ENCODE measurements at places on chromosomes 7 and 10. TPM values are rescaled to one million over a fixed set of nuclear protein-coding genes. Genes with fewer than 3 reads are reported as not detected.

CTBP2 gene
- 53.2 TPM for total RNA-seq

FFAR4 gene
- total RNA-seq: not detected

TMEM213 gene
- total RNA-seq: not detected

CYP26C1 gene
- 0.44 TPM for total RNA-seq

PTPRZ1 gene
- 59.8 TPM for total RNA-seq

RAPGEF5 gene
- total RNA-seq: 23.2 TPM

ATOH7 gene
- total RNA-seq: 0.36 TPM

FIS1 gene
- 118 TPM for total RNA-seq

NPFFR1 gene
- total RNA-seq: 0.02 TPM

ARHGAP22 gene
- 7.7 TPM for total RNA-seq

RARRES2 gene
- 32.2 TPM for total RNA-seq

UCN3 gene
- not detected for total RNA-seq

DPP6 gene
- total RNA-seq: 1.7 TPM

DNA sequence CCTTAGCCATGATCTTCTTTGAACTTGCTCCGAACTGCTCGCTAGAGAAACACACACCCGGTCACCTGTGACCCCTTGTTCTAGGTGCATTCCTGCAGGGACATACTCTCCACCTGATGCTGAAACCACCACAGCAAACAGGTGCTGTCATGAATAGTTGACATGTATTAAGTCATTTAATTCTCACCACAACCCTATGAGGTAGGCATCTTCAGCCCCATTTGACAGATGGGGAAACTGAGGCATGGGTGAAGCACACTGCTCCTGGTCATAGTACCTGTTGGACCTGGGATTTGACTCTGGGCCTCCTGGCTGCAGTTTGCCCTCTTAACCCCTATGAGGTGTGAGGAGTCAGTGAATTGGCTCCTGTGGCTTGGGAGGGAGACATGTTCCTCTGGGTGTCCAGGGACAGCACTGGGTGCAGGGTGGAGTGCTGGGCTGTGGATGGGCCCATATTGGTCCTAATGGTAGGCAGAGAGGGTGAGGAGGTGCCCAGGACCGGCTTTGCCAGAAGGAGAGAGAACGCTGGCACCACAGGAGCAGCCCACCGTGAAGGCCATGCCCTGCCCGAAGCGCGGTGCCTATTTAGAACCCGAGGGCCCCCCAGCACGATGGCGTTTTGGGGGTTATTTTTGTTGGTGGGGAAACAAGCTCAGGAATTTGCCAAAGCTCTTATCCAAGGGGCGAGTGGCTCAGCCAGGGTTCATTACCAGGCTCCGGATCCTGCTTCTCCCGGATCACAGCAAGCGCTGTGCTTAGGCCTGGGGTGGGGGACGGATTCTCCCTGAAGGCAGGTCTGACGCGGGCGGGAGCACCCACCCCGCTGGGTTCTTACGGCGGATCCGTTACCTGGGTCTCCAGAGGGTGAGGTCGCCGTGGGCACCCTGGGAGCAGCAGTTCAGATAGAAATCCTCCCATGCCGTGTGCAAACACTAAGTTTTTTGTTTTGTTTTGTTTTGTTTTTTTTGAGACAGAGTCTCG, 52.3 kb downstream of the GLRX3 start:
- peak; percentile 39 for DNase-seq

GRCh38 chr7:84085147-84085546, 109.4 kb downstream of the SEMA3A start:
- no peak for DNase-seq

DNA sequence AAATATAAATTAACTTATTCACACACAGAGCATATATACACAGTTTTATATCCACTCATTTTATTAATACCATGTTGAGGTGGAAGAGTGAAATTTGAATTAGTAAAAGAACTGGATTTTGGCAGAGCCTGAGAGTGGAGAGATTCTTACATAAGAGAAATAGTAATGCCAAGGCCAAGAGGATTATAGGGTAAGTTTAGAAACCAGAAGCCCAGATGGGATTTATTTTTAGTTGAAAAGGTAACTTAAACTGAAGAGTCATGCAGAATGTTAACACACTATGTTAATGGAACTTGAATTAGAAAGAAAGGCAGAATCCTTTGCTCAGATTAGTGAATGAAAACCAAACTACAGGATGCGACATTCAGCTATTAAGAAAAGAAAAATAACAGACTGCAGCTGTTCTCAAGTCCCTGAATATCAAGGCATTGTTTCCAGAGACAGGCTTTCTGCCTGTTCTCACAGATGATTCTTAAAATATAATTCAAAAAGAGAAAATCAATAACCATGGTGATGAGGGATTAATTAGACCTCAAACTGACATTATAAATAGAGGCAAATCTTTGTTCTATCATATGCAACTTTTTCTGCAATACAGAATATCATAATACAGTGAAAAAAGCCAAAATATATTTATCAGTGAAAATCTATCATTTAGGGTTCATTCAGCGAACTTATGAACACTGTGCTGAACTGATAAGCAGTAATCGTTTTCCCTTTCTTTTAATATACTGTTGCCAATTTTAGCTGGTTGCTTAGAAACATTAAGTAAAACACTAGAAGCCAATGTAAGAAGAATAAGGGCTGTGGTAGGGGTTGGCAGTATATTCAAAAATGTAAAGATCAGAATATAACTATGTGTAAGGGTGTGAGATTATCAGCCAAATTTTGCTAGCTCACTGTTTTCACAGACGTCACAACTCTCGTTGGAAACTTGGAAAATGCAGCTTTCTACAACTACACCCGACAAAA, 34.4 kb downstream of the HECTD2 start:
- DNase-seq: no peak

- no peak for DNase-seq
Observed at GRCh38 chr10:96846395-96846794, 14.3 kb downstream of the LCOR start.

- DNase-seq: no peak
Observed at GRCh38 chr7:22074897-22075296, 129.2 kb upstream of the CDCA7L start.

GRCh38 chr10:63094405-63094804, 38.7 kb upstream of the NRBF2 start:
- DNase-seq: no peak

- no peak for DNase-seq
Observed at GRCh38 chr10:35570397-35570796, 34.7 kb upstream of the GJD4 start.

DNA sequence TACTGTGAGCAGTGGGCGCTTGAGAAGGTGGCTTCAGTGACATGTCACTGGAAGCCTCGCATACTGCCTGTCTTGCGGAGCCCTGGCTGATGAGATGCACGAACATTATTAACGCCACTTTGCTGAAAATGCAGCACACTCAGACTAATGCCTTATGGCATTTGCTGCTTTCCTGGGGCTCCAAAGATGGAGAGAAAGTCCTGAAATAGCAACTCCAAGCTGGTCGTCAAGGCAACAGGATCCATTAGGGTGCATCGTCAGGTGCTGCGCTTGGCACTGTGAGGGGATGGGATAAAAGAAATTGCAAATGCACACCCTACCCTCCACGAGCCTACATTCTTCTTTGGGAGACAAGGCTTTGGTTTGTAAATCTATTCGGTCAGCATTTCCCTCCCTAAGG, 592.5 kb downstream of the TYW1 start:
- no peak for DNase-seq

DNA sequence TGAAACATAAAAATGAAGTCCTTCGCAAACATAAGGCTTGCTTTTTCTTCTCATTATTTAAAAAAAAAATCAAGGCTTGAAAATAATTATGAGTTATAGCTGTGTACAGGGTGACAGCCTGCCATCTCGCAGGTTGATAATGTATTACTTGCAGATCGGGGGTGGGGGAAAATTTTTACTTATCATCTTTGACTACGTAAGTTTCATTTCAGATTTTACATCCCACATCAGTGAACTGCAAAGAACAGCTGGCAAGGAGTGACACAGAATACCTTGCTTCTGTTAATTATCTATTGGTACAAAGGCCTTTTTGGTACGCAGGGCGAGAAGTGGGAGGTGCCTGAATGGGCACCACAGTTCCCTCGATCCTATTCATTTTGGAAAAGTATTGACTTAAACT, 59.0 kb downstream of the INSYN2A start:
- DNase-seq: no peak

GRCh38 chr7:44764081-44764480, 15.4 kb downstream of the ZMIZ2 start:
- no peak for DNase-seq

DNA sequence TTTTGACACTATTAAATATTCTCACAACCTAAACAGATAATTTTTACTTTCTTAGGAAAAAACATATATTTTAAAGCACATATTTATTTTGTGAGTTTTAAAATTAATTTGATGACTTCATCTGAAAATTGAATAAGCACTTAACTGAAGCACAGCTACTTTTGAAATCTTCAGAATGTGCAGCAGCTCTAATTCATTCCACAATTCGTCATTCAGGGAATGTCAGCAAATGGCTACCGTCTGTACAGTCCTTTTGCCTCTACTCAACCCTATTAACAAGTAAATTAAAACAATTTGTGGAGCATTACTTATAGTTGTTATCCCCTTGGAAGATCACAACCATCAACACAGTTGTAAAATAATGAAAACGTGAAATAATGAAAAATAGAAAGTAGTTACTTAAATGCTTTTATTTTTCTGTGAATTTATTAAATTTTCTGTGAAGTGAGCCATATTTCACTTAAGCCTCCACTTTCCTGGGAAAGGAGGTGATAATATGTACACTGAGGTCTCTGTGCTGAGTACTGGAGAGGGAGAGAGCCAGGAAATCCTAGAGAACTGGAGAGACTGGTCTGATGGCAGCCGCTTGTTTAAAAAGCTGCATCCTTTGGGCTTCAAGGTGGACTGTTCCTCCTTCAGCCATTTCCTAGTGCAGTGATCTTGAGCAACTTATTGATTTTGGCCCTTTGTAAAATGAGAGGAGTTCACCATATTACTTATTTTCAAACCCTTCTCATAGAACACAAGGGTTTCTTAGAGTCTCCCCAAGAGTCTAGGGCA, 70.6 kb downstream of the REEP3 start:
- DNase-seq: no peak

- peak; percentile 4 for DNase-seq
Observed at GRCh38 chr7:158024881-158025280, 562.7 kb downstream of the PTPRN2 start.

GRCh38 chr7:29340696-29341095, 146.1 kb downstream of the CHN2 start:
- no peak for DNase-seq

DNA sequence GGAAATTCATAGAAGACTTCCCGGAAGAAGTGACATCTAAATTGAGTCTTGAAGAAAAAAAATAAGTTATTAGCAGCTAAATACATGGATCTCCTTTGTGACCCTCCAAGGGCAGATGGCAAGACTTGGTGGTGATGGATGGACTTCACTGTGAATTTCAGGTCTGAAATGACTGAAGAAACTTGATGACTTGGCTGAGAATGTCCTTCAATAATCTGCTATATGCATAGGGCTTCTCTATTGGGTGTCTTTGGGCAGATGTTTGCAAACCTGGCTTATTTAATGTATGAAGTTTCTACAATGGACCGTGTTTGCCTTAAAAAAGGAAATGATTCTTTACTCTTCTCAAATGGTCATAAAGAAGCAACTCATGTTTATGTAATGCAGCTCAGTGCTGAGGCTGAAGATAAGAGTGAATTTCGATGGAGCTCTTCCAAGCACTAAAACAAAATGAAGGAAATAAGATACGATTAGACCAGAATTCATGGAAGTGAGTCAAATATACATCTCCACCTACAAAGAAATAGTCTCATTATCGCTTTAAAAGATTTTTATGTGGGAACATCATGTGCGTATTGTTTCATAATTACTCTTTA, 116.6 kb upstream of the WDR11 start:
- no peak for DNase-seq

DNA sequence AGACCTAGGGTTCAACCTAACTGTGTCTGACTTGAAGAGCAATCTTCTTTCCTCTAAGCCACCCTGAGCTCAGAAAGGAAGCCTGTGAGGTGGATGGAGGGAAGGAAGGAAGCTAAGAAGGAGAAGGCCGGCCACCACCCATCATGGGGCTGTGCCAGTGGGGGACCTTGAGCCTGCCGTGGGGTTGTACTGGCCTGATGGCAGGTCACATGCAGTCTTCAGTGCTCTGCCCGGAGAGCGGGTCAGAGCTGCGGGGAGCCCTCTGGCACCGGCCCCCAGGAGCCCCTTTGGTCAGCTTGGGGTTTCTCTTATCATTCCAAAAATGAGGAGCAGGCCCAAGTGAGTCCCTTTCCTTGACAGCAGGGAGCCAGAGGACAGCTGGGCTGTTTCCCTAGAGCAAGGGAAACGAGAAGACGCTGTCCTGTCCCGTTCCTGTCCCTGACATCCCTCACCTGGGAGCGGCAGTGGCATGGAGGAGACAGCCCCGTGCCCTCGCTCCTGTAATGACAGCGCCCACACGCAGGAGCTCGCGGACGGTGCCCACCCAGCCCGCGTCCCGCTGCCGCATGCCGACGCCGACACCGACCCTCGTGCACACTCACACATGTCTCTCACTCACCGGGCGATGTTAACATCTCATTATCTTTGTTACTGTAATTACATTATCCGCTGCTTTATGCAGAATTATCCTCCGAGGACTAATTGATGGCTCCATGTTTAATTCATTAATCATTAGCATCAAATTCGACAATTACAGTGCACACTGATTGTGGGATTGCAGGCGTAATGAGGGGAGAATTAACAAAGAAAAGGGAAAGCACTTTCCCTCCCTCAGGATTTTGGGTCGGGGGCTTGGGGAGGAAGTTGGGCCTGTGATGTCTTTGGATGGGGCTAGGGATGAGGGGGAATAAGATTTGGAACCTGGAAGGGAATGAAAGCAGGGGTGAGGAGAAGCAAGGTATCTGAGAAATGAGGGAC, 31.3 kb downstream of the GBX1 start:
- DNase-seq: no peak

DNA sequence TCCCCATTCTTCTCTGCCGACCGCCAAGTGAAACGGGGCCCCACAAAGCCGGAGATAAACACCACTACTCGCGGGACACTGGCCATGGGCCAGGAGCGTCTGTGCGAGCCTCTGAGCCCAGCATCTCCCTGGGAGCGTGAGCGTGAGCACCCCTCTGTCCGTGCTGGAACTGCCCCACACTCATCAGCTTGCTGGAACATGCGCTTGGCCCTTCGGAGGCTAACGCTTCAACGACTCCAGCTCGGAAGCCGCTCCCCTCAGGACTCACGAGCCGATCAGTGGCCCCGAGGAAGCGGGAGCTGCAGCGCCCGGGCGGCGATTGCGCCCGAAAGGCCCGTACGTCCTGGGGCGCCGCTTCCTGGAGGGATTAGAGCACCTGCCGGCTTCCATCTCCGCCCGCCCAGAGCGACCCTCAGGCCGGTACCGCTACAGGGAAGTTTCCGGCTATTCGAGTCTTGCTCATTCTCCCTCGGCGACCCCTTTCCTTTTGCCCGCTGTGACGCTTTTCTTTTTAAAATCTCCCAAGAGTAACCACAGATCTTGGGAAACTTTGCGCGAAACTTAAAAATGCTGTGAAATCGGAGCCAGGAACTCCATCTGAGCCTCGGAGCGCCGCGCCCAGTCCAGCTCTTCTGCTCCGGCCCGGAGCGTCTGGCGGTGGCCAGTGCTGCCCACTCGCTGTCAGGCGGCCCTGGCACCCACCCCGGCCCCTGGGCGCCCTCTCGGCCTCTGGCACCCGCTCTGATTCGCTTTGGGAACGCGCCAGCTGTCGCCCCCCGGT, 1.0 kb downstream of the TLL2 start:
- DNase-seq: peak; percentile 77

- no peak for DNase-seq
Observed at GRCh38 chr7:116365797-116366196, 133.7 kb upstream of the CAV2 start.

GRCh38 chr10:96270571-96270970, 798 bp downstream of the BLNK start:
- no peak for DNase-seq
